Cortex of kidney (tissue), 1 donor: ENCODE measurements at places on chromosomes 11 and 22.

DNA sequence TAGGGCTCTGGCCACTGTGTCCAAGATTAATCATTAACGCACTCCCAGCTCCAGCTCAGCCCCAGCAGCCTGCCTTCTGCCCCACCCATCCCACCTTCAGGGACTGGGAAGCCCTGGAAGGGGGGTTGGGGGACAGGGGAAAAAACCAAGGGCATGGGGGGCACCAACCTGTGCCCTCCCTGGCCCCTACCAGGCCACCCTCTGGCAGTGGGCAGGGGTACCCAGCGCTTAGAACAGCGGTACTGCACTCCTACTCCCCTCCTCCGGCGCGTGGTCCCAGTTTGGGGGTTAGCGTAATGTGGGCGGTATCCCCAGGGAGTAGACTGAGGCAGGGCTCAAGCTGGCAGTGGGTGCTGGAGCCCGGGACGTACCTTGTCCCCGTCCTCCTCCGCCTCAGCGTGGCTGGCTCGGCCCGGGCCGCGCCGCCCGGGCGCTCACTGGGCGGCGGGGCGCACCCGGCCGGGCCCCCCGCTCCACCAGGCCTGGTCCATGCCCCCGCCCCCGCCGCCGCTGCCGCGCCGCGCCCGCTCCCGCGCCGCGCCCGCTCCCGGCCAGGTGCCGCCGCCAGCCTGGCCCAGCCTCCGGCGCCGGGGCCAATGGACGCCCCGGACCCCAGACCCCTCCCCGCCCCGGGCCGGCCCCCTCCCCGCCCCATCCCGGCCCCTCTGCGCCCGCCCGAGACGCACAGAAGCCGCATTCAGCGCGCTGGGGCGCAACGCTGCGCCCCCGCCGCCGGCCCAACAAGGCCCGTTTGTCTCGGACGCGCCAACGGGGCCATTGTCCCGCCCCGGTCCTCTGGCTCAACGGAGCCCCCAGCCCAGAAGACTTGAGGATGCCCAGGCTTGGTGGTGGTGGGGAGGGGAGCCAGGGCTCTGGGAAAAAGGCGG lies at the start of gene GAL3ST1:
GAL3ST1 (minus strand) TSS at position 571 of the 887 bp plus-strand sequence. CDS start 17,273 bp downstream, outside the sequence.
- DNase-seq, result no peak

DNA sequence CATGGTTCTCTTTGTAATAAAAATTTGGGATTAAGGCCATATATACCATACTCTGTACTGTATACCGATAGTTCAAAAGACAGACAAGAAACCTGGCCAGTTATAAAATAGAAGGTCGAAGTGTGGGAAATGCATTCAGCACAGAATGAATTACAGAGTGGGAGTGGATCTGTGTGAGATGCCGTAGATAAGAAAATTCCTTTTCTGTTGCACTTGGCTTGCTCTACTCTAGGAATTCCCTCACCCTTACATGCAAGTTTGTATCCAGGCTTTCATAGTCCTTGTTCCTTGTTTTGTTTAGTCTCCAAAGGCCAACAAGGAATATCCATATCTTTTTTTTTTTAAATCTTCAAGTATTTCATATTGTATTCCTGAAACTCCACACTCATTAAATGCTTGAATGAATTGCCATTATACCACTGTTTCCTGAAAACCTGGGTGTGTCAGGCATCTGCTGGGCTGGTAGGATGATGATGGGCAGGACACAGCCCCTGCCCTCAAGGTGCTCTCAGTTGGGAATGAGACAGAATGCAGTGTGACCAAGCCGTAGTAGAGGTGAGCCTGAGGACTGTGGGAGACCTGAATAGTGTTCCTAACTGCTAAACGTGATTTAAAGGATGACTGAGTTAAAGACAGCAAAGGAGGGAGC lies 53.5 kb downstream of the TEAD1 start:
- DNase-seq, result no peak

DNA sequence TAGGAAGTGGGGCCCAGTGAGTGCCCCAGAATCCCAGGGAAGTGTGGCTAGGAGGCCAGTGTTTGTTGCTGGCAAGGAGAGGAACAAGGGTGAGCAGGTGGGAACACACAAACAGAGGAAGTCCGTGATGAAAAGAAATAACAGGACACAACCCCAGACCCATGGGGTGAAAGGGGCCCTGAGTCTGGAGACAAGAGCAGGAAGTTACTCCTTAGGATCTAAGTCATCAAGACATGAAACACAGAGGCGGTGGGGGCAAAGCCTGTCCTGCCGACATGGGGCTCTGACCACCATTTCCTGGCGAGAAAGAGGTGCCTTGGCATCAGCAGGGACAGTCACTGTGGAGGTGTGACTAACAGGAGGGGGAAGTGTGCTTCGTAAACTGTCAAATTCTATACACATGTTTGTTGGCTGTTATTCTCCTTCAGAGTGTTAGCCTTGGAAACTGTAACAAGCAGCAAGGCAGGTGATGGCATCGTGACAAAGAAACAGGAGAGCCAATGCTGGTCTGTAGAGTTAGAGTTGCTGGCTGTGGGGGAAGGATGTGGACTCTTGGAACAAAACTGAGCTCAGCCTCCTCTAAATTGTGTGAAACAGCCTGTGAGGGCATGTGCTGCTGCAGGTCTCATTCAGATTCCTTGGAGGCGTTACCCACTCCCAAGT lies 21.7 kb downstream of the CHST1 start:
- no peak for DNase-seq

DNA sequence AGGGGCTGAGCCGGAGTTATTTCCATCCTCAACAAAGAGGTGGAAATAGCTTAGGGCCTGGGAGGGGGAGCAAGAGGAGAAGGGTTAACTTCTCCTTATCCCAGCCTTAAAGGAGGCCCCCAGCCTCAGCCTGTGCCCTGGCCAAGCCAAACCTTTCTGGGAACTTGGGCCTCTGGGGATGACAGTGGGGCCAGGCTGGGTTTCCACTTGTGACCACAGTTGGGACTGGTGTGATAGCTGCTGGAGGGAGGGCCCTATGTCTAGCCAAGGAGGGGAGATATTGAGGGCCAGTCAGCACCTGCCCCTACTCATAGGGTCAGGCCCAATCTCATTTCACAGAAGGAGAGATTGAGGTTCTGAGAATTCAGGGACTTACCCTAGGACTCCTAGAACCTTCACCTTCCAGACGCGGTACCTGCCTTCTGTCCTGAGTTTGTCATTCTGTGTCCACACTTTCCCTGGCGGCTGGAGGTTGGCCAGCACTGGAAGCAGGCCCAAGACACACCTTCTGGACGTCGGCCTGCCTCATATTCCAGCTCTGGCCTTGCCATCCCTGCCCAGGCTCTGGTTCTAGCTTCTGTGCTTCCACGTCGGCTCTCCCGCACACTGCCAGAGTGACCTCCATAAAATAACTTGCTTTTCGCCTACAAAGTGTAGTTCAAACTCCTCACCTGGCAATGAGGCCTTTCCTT lies 3.1 kb downstream of the RELT start:
- DNase-seq, result no peak

GRCh38 chr11:114091516-114092397 lies 32.2 kb downstream of the ZBTB16 start:
- DNase-seq, result no peak

DNA sequence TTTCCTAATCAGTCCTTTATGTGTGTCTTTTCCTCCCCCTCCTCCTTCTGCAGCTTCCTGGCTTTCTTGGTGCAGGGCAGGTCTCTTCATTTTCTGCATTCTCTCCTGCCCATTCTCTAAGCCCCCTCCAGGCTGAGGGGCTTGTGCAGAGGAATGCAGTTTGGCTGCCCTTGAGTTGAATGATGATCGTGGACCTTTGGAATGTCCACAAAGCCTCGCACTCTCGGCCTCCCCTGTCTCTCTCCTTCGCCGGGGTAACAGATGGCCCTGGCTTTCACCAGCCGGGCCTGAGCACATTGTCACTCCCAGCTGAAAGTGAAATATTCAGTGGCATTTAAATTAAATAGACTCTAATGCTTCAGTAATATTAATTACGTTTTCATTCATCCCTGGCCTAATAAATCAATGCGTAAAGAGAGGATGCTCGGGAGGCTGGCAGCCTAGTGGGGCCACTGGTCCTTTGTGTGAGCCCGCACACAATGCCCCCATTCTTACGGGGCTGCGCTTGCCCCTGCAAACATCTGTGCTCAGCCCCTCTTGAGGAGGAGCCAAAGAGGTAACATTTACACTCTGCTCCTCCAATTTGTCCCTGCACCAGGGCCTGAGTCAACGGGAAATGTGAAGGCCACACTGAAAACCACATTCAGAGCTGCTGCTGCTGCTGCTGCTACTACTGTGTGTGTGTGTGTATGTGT lies 64.9 kb upstream of the PAX6 start:
- no peak for DNase-seq

GRCh38 chr11:680476-680875 lies 14.5 kb downstream of the DEAF1 start:
- no peak for DNase-seq

DNA sequence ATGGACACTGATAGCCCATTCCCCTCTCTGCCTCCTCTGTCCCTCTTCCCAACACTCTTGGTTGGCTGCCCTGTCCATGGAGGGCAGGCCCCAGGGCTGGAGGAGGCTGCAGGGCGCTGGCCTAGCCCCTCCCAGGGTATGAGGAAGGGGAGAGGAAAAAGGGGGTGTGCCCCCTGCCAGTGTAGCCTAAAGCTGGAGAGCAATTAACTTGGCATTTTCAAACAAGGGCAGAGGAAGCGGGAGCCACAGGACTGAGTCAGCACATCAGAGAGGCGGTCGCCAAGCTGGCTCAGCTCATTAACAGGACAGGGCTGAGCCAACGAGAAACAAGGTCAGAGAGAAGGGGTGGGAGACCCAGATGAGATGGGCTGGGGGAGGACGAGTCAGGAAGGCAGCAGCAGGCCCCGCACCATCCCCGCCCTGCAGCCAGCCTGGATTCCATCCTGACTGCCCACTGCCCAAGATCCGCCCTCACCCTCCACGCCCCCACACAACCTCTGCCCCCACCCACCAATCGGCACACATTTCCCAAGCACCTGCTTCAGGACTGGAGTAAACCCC lies 76.3 kb downstream of the BUD13 start:
- no peak for DNase-seq

GRCh38 chr22:46012881-46013281 lies 35.9 kb upstream of the WNT7B start:
- DNase-seq, result no peak

DNA sequence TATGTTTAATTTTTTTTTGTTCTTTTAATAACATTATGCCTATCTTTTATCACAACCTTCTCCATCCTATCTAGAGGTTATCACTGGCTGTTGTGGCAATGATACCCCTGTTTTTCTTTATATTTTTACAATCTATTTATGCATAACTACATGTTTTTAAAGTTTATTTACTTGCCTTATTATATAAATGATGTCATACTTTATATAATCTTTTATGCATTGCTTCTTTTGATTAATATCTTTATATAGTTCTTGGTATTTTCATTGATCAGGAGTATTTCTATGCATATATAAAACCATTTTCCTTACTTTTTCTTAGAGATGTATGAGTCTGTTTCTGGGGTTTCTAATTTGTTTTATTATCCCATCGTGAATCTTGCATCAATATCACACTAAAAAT lies 719.8 kb upstream of the RAG2 start:
- no peak for DNase-seq

DNA sequence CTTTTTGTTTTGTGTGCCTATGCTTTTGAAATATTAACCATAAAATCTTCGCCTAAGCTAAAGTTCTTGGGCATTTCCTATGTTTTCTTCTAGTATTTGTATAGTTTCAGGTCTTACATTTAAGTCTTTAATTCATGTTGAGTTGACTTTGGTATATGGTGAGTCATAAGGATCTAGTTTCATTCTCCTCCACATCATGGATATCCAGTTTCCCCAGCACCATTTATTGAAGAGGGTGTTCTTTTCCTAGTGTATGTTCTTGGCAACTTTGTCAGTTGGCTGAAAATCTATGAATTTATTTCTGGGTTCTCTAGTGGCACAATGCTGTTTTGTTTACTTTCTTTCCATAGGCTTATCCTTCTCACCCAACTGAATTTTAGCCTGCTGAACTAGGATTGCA lies 49.0 kb downstream of the CTSC start:
- no peak for DNase-seq

GRCh38 chr11:84215672-84216071 lies 929.5 kb upstream of the CCDC90B start:
- no peak for DNase-seq

DNA sequence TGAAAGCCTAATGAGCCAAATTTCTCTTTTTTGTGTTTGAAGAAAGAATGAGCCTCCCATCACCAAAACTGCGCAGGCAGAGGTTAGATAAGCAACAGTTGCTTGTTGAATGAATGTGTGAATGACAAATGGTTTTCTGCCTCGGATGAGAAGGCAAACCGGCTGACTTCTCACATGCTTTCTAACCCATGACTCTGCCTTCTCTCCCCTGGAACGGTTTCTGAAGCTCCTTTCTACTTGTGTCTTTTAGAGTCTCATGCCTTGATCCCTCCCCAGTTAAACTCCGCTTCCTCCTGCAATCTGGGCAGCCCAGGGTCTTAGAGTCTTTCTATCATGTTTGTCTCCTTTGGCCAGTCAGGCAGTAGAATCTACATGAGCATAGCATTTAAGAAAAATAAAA lies 342.1 kb upstream of the NCAM1 start:
- no peak for DNase-seq

- DNase-seq, result no peak
These were observed 6.0 kb upstream of the RAB3IL1 start for GRCh38 chr11:61923166-61924063.

GRCh38 chr11:79919350-79919749 lies 478.5 kb upstream of the TENM4 start:
- no peak for DNase-seq

DNA sequence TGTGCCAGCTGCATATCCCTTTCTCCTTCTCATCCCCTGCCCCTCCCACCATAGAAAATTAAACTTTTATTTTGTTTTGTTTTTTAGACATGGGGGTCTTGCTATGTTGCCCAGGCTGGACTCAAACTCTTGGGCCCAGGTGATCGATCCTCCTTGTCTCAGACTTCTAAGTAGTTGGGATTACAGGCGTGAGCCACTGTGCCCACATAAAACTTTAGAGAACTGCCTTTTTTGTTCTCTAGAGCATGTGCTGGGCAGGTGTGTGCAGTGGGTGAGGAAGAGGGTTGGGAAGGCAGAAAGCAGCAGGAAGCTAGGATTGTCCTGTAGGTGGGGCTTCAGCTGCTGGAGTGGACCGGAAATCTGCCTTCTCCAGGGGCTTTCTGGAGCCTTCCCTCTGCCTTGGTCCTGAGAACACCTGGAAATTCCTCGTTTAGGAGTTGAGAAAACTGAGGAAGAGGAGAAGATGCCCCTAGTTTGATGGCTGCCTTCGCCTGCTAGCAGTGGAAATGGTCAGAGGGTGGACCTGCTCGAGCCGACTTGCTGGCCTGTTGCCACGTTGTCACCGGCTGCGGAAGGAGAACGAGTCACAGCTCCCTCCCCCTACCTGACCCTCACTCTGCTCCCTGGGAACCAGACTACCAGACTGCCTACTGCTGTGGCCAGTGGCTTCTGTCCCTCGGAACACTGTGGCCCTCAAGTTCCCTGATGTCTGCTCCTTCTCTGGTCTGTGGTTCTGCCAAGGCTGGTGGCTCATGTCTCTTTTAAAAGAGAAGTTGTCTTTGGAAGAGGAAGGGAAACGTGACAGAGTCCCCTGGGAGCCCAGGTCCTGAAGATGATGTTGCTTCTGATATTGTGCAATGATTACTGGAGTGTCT lies 4.0 kb downstream of the ST14 start:
- no peak for DNase-seq

GRCh38 chr22:39142088-39142680 lies 10.3 kb downstream of the CBX7 start:
- no peak for DNase-seq
